ENCODE measurements at places on chromosomes 11 and 22. TPM values are rescaled to one million over a fixed set of nuclear protein-coding genes. Genes with fewer than 3 reads are reported as not detected.

DNA sequence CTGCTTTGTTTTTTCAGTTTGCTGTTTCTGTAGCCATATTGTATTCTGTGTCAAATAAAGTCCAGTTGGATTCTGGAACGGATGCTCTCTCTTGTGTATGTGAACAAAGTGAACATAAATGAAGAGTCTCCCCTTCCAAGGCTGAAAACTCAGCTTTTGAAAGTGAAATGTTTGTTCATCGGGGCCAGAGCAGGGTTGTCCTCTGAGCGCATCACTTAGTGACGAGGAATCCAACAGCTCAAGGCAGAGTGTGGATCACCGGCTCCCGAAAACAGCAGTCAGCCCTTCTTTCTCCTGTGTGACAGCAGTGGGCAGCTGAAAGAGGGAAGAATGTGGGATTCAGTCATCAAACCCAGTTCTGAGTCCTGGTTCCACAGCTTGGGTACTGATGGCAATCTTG is 21.4 kb downstream of the RBX1 start:
- no peak for DNase-seq

- peak; percentile 43 for DNase-seq
Measured at GRCh38 chr11:61294717-61295595, at the start of gene VWCE. VWCE (minus strand) TSS chr11:61295316; CDS start chr11:61295037, 279 bp downstream.

DNA sequence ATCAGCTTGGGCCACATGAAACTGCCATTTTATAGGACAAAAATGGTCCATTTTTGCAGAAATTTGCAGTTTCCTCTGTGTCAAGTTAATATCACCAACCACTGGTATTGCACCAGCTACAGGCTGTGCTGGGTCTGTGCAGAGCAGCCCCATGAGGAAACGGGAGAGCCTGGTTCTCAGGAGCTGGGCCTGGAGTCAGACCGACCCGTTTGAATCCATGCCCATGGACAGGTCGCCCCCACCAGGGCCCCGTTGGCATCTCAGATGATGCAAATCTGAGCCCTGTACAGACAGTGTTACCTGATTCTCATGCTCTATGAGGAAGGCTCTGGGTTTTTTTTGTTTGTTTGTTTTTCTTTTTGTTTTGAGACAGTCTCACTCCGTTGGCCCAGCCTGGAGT is 9.8 kb upstream of the SEC14L6 start:
- DNase-seq = no peak

DNA sequence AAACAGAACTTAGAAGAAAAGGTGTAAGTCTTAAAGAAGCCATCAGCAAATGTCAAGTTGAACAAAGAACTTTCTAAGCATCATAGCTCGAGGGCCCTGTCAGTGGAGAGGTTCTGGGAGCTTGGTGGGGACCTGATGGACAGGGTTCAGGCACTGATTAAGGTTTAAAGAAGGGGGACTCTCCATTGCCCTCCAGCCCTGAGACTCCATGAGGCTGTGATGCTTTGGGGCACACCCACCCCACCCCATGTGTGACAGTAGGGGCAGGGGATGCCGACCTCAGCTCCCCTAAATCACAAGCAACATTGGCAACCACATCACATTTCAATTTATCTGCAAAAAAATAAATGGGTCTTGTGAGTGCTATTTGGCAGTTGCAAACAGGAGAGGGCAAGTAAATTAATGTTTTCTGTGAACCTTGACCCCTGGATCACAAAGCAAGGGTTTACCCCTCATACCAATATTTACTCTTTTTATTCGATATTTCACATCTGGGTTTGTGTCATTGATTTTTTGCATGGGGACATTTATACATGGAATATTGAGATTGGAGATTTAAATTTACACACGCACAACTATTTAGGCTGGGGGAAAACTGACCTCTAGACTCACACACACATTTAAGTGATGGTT is 37.1 kb upstream of the ANO1 start:
- DNase-seq = no peak

- no peak for DNase-seq
Measured at GRCh38 chr22:32410459-32410858, 1.6 kb downstream of the RTCB start.

DNA sequence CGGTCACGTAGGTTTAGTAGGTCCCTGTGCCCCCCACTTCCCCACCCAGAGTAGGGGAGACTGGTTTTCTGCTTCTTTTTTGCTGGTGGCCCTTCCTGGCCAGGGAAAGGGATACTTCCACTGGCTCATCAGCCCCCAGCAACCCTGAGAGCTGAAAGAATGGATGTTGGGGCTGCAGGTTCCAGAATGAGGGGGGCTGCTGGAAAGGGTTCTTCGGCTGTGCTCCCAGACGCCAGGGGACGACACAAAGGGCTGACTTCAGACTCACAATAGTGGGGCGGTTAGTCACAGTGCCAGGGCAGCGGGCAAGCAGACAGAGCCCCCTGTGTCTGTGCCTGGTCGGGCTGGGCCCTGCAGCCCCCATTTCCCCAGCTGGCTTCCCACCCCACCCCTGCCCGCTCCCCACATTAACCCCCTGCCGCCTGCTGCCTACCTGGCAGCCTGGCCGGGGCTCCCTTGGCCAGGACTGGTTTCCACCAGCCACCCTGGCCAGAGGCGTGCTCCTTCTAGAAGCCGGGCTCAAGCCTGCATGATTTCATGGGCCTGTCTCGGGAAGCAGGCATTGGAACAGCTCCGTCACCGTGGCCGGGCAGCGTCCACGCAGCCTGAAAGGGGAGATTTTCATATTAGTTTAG is 79.1 kb upstream of the WNT7B start:
- DNase-seq = no peak

DNA sequence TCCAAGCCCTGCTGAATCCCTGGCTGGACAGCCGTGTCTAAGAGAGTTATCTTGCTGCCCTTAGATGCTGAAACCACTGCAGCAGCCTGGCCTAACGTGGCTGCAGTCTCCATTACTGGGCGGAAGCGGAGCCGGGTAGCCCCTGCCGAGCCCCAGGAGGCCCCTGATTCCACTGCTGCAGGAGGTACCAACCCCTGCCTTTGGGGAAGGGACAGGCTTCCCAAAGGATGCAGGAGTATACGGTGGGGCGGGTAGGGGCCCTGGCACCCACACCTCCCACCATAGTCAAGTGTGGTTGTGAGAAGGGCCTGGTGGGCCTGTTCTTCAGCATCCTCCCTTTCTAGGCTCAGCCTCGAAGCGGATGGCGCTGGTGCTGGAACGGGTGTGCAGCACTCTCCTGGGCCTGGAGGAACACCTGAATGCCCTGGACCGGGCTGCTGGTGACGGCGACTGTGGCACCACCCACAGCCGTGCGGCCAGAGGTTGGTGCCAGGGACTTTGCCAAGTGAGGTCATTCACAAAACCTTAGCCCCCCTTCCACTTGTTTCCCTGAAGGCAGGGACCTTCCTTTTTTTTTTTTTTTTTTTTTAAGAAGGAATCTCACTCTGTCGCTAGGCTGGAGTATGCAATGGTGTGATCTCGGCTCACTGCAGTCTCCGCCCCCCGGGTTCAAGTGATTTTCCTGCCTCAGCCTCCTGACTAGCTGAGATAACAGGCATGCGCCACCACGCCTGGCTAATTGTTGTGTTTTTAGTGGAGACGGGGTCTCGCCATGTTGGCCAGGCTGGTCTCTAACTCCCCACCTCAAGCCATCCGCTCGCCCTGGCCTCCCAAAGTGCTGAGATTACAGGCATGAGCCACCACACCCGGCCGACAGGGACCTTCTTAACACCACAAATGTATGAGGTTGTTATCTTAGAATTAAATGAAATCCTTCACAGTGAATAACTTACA is 11.0 kb downstream of the TKFC start:
- no peak for DNase-seq

DNA sequence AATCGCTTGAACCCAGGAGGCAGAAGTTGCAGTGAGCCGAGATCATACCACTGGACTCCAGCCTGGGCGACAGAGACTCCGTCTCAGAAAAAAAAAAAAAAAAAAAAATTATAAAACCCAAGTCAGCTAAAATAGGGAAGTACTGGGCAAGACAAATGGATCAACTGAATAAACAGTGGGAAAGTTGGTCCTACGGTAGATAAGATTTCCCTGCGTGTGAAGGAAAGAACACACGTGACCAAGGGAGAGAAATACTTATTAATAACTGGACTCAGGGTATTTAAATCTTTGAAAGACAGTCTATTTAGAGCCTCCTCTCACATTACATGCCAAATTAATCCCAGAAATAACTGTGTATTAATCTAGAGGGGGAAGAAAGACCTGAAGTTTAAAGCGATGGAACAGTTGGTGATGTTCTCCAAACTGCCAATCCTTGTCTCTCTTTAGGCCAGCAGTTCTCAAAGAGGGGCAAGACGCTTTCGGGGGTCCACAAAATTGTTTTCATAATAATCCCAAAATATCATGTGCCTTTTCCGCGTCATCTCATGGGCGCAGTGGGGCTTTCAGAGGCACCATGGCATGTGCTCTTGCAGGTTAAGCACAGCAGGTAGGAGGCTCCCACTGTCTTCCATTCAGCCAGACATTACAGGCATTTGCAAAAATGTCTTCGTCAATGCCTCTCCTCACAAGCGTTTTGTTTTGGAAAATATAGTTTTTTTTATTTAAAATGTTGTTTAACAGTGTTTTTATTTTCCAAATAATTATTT is 6.6 kb downstream of the RTL6 start:
- no peak for DNase-seq

DNA sequence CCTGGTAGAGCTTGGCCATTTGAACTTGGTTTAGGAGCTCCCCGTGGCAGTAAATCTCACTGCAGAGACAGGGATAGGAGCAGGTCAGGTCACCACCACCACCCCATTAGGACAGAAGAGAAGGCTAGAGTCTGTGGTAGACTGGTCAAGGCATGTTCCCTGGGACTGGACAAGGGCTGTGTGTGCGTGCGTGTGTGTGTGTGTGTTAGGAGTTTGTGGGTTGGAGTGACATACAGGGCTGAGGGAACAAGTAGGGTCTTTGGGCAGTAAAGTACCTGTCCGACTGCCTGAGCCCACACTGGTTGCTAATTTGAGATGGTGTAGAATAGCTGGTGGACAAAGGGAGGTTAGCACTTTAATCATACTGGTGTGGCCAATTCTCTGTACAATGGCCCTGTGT is 16.1 kb downstream of the TREH start:
- DNase-seq = no peak

DNA sequence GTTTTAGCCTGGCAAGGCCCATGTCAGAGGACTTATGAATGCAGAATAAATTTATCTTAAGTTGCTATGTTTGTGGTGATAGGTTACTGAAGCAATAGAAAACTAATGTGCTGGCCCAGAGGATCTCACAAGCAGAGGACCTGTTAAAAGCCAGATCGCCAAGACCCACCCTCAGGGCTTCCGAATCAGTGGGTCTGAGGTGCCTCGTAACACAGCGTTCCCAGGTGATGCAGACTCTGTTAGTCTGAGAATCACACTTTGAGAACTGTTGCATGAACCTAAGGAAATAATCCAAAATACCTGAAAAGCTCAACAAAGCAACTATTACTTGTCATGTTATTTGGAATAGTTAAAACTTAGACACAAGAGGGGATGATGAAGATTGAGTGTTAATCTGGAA is 6.7 kb upstream of the SCARF2 start:
- no peak for DNase-seq

GRCh38 chr11:612201-612960 is 3.4 kb downstream of the IRF7 start:
- no peak for DNase-seq

C22orf31 gene
- not detected for total RNA-seq

KCNJ5 gene
- total RNA-seq = not detected

CRACR2B gene
- 5.0 TPM for total RNA-seq

SHANK3 gene
- total RNA-seq = 1.2 TPM

FXYD6 gene
- total RNA-seq = not detected
